ENCODE measurements at places on chromosomes 7 and 10. TPM values are rescaled to one million over a fixed set of nuclear protein-coding genes. Genes with fewer than 3 reads are reported as not detected.

DNA sequence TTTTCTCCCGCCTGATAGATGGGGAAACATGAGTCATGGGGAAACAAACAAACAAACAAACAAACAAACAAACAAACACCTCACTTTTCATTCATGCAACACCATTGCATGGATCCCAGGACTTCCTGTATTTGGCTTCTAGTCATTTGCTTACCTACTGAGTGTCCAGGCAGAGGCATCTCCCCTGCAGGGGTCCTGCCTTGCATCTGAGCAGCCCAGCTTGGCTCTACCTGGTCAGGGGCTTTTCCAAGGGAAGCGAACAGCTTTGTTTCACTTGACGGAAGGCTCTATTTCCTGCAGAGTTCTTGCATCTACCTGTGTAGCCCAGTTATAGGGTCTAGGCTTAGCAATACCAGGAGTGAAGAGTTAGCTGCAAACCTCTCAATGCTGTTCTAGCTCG is 374.2 kb downstream of the GATA3 start:
- no peaks in the 10 kb centered on the region for H3K36me3 ChIP-seq
- no peak overlapping the region for H3K4me3 ChIP-seq
- H3K4me1 ChIP-seq = peaks cover 12% of the 10 kb centered on the region

GRCh38 chr10:116099023-116099420 is 174.0 kb downstream of the GFRA1 start:
- no peaks in the 10 kb centered on the region for H3K36me3 ChIP-seq
- no peaks in the 10 kb centered on the region for H3K27me3 ChIP-seq
- no peaks in the 10 kb centered on the region for H3K4me1 ChIP-seq
- H3K27ac ChIP-seq = no peak overlapping the region
- no peak for DNase-seq

The NAT16 gene
- not detected for total RNA-seq

The FGF8 gene
- total RNA-seq = not detected

DNA sequence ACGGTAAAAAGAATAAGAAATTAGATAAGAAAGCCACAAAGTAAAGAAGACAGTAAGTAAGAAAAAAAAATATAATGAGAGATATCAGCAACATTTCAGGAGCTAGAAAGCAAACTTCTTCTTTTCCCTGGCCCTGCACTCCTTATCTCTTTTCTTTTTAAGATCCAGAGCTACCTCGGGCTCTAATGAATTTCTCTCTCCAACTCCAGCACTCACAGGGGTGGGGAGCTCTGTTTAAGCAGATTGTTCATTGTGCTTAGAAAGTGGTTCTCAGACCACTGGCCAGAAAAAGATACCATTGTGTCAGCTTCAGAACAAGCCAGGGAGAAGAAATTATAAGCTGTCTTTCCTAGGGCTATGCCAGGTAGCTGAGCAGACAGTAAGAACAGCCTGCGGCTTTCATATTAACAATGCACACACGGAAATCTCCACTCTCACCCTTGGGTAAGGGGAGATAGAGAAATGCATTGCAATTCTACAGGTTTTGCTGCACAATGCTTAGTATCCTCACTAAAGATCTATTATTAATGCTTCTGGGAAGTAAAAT is 19.3 kb downstream of the OR2F1 start:
- DNase-seq = no peak
- H3K4me1 ChIP-seq = no peaks in the 10 kb centered on the region

The CHAT gene
- total RNA-seq = not detected

- no peak for DNase-seq
- no peak overlapping the region for H3K27ac ChIP-seq
- H3K4me3 ChIP-seq = no peak overlapping the region
- no peaks in the 10 kb centered on the region for H3K4me1 ChIP-seq
- no peaks in the 10 kb centered on the region for H3K36me3 ChIP-seq
- H3K27me3 ChIP-seq = no peaks in the 10 kb centered on the region
Measured at GRCh38 chr7:24777806-24778205, 20.5 kb upstream of the GSDME start.

GRCh38 chr7:30347226-30348082 is 63.1 kb downstream of the ZNRF2 start:
- H3K4me3 ChIP-seq = peak overlapping the region; percentile 2
- H3K27me3 ChIP-seq = no peaks in the 10 kb centered on the region
- no peaks in the 10 kb centered on the region for H3K36me3 ChIP-seq
- peaks cover 35% of the 10 kb centered on the region for H3K4me1 ChIP-seq
- no peak for DNase-seq
- peak overlapping the region; percentile 60 for H3K27ac ChIP-seq

The GAD2 gene
- total RNA-seq = not detected

- H3K27me3 ChIP-seq = no peaks in the 10 kb centered on the region
- peaks cover 56% of the 10 kb centered on the region for H3K4me1 ChIP-seq
- no peak overlapping the region for H3K4me3 ChIP-seq
- H3K27ac ChIP-seq = no peak overlapping the region
Measured at GRCh38 chr10:61990761-61991135, 89.2 kb downstream of the ARID5B start.

GRCh38 chr10:27285093-27285492 is 44.5 kb upstream of the ACBD5 start:
- no peaks in the 10 kb centered on the region for H3K27me3 ChIP-seq
- H3K27ac ChIP-seq = no peak overlapping the region
- H3K36me3 ChIP-seq = no peaks in the 10 kb centered on the region
- no peak overlapping the region for H3K4me3 ChIP-seq

DNA sequence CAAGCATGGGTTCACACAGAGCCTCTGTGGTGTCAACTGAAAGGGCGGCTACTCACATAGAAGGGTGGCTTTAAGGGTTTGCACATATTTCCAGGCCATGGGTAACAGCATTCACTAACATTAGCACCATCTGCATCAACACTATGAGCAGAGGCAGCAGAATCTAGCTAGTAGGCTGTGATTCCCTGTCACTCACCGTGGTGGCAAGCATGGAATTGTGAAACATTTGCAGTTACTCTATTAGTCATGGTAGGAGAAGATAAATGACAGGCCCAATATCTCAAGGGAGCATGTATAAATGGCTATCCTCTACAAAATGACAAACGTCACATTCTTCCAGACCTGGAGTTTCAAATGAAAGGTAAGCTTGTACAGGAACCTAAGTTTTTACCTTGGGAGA is 32.2 kb upstream of the CUBN start:
- DNase-seq = no peak
- H3K27me3 ChIP-seq = no peaks in the 10 kb centered on the region
- no peaks in the 10 kb centered on the region for H3K4me1 ChIP-seq

The KAZALD1 gene
- total RNA-seq = 0.18 TPM
